ENCODE measurements at places on chromosomes 7 and 10.

- DNase-seq = no peak
These were observed 665.2 kb upstream of the ZWINT start for GRCh38 chr10:57026307-57026706.

DNA sequence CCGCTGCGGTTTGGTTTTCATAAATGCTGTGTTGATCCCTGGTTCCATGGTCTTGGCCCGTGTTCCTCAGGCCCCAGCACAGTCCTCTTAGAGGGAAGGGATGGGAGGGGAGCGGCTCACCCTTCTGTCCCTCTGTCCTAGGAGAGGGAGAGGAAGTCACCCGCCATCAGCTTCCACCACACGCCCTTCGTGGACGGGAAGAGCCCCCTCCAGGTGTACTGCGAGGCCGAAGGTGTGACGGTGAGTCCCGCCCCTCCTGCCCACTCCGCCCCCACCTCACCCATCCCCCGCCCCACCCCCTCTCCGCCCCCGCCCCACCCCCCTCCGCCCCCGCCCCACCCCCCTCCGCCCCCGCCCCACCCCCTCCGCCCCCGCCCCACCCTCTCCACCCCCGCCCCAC is 37.5 kb upstream of the DPYSL4 start:
- DNase-seq = no peak

- DNase-seq = no peak
These were observed 170.8 kb downstream of the PDE1C start for GRCh38 chr7:31899356-31899927.

DNA sequence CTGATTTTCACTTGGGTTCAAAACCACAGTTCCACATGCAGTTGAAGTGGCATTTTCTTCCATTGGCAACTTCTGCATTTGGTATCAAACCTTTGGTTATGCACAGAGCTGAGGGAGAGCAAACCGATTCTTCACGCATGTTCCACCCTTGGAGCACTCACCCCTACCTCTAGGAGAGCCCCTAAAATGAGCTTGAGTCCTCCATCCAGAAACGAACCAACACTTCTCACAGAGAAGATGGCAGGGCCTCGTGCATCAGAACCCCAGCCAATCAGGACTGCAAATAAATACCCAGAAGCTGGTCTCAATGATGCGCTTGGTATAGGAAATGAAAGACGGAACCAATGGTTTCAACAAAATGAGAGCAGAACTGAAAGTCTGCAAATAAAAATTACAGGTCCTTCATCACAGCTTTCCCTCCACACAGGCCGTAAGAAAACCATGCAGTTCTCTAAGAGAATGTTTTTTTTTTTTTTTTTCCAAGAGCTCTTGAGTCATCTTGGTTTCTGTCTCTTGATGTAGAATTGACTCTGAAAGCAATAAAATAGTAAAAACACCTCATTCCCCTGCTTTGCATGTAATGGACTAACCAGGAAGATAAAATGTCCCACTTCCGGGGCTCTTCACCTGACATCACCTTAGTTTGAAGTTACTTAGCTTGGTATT is 23.9 kb downstream of the KLF6 start:
- DNase-seq = no peak

All from NCI-H2227 treated with DMSO at 0.1 percent for 48 hours (cell line).